ENCODE measurements at places on chromosomes 3 and 15.
A peak's percentile ranks its signal among the peaks of the same experiment; 100 is the strongest.

DNA sequence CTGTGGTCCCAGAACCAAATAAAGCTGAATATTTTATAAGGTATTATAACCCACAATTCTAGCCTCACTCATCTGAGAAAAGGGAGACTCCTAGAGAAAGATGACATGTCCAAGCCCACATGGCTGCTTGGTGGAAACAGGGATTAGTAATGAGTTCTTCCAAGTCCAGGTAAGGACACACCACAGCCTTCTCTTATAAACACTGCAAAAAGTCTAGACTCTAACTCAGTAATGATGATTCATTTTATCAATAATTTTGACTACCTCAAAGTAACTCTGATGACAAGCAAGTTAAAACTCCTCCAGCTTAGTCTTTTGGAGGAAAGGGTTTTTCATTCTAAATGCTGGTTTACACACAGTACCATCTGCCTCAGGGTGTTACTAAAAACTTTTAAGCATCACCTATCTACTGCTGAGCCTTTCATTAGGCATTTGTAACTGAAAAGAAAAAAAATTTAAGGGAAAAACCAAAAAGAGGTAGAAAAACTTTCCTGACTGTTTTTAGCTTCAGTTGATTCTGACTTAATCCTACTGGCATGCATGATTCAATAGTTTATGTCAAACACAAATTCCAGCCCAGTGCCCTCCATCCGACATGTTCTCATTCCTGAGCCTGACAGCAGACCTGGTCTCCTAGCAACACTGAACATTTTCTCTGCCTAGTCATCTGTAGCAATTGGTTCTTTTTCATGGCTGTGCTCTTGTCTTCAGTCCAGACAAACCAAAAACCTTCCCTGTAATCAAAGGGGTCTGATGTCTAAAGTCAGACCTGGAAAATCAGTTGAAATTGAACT, 43.9 kb downstream of the P3H2 start:
- peaks cover 4% of the 10 kb centered on the region for H3K4me1 ChIP-seq
- peak overlapping the region; percentile 78 for H3K27ac ChIP-seq
- no peaks in the 10 kb centered on the region for H3K27me3 ChIP-seq
- no peak overlapping the region for H3K4me3 ChIP-seq

DNA sequence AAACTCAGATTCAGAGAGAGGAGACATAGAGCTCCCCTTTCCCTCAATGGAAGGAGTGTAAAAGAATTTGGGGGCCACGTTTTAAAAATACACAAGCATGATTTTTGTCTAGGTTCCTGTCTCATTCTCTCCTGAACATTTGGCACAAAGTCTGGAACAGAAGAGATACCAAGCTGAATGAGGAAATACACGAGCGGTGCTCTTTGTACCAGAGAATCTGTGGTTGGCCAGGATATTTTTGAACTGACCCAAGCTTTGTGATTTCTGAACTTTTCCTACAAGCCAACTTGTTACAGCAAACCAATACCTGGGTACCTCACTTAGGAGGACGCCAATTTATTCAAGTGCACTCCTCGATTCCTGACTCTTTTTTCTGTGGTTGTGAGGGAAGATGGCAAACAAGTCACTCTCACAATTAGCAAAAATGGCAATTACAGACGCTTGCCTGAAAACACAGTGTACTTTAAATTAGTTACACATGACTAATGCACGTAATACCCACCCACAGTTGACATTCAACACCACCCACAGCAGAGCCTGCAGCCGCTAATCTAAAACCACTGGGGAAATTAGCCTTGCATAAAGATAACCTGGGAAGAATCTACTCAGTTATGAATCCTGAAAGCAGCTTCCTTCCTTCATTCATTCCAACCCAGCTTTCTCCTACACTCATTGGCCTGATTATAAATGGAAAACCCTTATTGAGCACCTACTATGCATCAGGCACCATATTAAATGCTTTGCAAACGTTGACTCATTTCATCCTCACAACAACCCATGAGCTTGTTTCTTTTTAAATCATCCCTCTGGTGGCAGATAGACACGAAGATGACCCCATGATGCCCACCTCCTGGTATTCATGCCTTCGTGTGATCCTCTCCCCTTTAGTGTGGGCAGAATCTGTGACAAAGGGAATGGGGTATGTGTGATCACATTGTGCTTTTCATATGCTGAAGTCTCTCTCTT, 293.5 kb downstream of the KBTBD8 start:
- ATAC-seq, result no peak
- H3K4me3 ChIP-seq, result no peak overlapping the region
- H3K36me3 ChIP-seq, result no peaks in the 10 kb centered on the region
- no peaks in the 10 kb centered on the region for H3K4me1 ChIP-seq

DNA sequence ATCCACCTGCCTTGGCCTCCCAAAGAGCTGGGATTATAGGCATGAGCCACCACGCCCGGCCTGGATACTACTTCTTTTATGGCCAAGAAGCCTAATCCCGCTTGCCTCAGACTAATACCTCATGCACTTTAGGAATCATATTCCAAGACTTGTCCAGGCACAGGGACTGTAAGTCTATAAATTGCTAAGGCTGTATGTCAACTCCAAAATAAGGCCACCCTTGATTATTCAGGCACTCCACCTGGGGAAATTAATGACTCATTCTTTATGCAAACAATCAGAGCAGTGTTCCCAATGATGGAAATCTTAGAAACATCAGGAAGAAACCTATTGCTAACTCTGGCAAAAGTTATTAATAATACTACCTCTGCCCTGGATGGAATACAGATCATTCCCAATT, 98.4 kb downstream of the ERC2 start:
- no peaks in the 10 kb centered on the region for H3K36me3 ChIP-seq
- no peak overlapping the region for H3K4me3 ChIP-seq
- ATAC-seq, result no peak
- H3K27ac ChIP-seq, result no peak overlapping the region
- no peaks in the 10 kb centered on the region for H3K27me3 ChIP-seq
- H3K4me1 ChIP-seq, result no peaks in the 10 kb centered on the region

DNA sequence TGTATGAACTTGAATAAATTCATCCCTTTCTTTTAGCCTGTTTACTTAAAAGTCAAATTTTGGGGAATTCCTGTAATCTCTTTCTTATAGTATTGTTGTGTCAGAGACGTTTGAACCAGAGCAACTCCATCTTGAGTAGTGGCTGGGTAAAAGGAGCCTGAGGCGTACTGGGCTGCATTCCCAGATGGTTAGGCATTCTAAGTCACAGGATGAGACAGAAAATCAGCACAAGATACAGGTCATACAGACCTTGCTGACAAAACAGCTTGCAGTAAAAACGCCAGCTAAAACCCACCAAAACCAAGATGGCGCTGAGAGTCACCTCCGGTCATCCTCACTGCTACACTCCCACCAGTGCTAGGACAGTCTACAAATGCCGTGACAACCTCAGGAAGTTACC, 94.5 kb downstream of the P3H2 start:
- no peaks in the 10 kb centered on the region for H3K27me3 ChIP-seq
- no peak overlapping the region for H3K27ac ChIP-seq

GRCh38 chr3:29972320-29972993, 633.9 kb upstream of the TGFBR2 start:
- H3K36me3 ChIP-seq, result no peaks in the 10 kb centered on the region
- peak; percentile 66 for ATAC-seq
- no peaks in the 10 kb centered on the region for H3K4me1 ChIP-seq
- H3K4me3 ChIP-seq, result no peak overlapping the region

DNA sequence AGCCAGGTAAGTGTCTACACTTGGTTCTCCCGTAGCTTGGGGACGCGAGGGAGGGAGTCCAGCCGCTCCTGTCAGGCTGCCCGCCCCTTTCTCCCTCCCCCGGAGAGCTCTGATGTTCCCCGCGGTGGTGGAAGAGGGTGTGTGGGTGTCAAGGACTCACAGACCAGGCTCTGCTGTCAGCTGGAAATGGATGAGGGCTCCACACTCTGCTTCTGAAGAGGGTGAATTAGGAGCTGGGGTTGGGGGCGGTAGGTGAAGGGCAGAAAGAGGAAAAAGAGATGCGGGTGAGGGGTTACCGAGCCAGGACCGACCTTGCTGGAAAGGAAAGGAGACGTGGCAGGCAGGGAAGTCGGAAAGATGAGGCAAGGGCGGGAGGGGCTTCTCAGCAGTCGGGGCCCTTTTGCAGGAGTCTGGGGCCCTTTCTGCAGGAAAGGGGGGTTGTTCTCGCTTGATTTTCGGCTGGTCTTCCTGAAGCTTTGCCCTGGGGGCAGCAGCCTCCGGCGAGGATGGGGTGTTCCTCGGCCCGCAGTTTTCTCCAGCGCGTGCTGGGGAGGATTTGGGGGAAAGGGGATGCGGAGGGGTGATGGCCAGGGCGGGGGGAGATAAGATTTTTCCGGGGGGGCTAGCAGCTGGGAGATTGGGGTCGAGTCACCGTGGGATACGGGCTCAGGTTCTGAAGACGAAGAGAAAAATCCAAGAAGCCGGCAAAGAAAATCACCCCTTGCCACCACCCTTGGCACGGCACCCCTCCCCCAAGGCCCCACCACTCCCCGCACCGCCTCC, 602 bp upstream of the BAHD1 start:
- ATAC-seq, result no peak
- peaks cover 29% of the 10 kb centered on the region for H3K4me1 ChIP-seq
- peak overlapping the region; percentile 88 for H3K27ac ChIP-seq
- no peaks in the 10 kb centered on the region for H3K36me3 ChIP-seq

DNA sequence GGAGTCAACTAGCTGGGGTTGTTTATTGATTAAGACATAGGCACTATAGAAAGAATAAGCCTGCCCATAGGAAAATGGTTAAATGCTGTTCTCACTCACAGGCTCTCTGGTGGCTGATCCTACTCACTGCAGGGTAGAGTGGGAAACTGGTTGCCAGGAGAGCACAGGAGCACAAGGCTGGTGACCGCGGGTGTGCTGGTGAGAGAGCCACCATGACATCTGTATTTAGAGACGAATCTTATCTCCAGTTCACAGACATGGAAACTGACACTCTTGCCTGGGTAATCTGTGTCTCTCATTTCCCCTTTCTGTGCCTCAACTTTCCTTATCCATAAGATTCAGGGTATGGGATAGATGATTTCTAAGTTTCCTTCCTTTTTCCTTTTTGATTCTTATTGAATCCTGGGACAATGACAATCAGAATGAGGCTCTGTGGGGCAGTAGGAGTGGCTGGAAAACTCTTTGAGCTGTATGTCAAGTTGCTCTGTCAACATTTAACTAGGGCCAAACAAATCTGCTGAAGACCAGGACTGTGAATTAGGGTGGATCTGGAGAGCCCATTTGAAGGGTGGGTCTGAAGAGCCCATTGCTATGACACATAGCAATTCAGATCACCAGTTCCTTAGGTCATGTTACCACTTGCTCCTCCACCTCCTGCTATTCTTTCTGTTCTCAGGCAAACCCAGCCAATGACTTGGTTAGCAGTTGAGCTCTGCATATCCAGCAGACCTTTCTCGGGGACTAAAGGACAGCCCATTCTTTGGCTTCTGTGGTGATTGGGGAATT, 286.1 kb upstream of the TBL1XR1 start:
- H3K27me3 ChIP-seq, result no peaks in the 10 kb centered on the region
- H3K4me3 ChIP-seq, result no peak overlapping the region
- no peak overlapping the region for H3K27ac ChIP-seq
- no peak for ATAC-seq
- H3K36me3 ChIP-seq, result no peaks in the 10 kb centered on the region

- H3K4me1 ChIP-seq, result no peaks in the 10 kb centered on the region
- H3K36me3 ChIP-seq, result no peaks in the 10 kb centered on the region
- no peaks in the 10 kb centered on the region for H3K27me3 ChIP-seq
- no peak overlapping the region for H3K4me3 ChIP-seq
These were observed 23.8 kb downstream of the TMEM45A start for GRCh38 chr3:100516232-100516631.

DNA sequence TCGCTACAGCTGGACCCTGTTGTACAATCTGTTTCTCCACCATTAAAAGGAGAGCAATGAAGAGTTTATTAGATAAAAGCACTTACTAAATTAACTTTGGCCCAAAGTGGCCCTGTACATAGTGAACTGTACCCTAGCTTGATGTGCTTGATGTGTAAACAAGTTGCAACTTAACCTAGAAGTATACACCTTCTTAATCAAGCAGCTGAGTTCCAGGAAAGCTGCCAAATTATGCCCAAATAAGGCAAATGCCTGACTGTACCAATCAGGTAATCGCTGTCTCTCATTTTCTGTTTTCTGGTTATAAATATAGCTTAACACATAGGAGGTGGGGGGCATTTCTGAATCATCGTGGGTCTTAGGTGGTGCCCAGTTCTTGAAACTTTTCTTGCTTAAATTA, 704.8 kb upstream of the CBLB start:
- H3K27ac ChIP-seq, result no peak overlapping the region
- no peaks in the 10 kb centered on the region for H3K4me1 ChIP-seq
- H3K4me3 ChIP-seq, result no peak overlapping the region
- H3K27me3 ChIP-seq, result no peaks in the 10 kb centered on the region

GRCh38 chr3:48151058-48151806, 37.0 kb downstream of the CDC25A start:
- H3K4me1 ChIP-seq, result peaks cover 15% of the 10 kb centered on the region
- peak overlapping the region; percentile 63 for H3K27ac ChIP-seq
- H3K27me3 ChIP-seq, result no peaks in the 10 kb centered on the region
- H3K4me3 ChIP-seq, result no peak overlapping the region
- peak; percentile 86 for ATAC-seq
- no peaks in the 10 kb centered on the region for H3K36me3 ChIP-seq

DNA sequence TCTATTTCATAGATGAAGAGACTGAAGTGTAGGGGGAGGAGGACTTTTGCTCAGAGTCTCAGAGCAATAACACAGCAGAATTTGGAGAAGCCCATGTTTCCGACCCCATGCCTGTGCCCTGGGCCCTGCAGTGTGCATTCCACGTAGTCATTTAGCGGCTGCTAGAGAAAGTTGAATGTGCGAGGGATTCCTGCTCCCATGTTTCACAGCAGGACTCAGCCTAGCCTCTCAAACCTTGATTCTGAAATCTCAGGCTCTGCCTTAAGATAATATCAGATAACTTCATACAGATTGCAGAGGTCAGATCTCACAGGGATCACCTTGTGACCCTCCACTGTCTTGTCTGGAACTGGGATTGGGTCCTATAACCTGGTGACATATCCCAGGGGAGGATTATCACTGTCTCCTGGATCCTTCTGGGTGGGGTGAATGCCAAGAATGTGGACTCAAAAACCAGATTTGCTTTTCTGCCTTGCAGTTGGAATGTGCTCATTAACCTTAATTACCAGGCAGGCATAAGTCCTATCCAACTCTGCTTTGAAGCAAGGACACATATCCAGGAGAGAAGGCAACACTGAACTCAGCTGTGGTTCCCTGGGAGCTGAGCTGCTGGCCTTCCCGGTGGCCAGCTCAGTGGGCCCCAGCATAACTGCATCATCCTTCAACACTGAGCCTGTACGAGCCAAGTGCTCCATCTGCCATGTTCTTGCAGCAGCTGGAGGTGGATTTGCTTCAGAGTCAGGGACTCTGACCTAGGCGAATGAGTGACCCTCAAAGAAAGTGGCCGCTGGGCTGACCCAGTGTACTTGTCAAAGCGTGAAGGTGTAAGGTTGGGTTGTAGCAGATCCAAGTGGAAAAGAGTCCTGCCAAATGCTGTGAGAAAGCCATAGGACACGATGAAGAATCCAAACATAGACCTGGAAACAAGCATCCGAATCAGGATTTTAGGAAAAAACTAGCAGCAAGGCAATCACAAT, 43.0 kb downstream of the CTXND1 start:
- H3K27me3 ChIP-seq, result peaks cover 17% of the 10 kb centered on the region
- no peaks in the 10 kb centered on the region for H3K4me1 ChIP-seq
- no peak for ATAC-seq
- no peak overlapping the region for H3K4me3 ChIP-seq
- no peaks in the 10 kb centered on the region for H3K36me3 ChIP-seq
- H3K27ac ChIP-seq, result no peak overlapping the region

All from gastroesophageal sphincter (tissue), 4 donors.